ENCODE measurements at places on chromosomes 7 and 10.

GRCh38 chr7:116167177-116167576, 43.2 kb upstream of the TES start:
- DNase-seq, result no peak

GRCh38 chr7:1224086-1224716, 8.5 kb upstream of the UNCX start:
- no peak for DNase-seq

GRCh38 chr7:41842956-41843355, 140.1 kb upstream of the INHBA start:
- DNase-seq, result no peak

DNA sequence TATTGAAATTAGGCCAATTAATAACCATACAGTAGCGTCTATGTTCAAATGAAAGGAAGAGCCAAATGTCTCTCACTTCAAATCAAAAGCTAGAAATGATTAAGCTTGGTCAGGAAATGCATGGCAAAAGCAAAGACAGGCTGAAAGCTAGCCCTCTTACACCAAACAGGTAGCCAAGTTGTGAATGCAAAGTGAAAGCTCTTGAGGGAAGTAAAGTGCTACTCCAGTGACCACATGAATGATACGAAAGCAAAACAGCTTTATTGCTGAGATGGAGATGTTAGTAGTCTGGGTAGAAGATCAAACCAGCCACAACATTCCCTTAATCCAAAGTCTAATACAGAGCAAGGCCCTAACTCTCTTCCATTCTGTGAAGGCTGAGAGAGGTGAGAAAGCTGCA, 123.8 kb downstream of the TEX36 start:
- no peak for DNase-seq

- DNase-seq, result no peak
These were observed 73.2 kb downstream of the FAM241B start for GRCh38 chr10:69703256-69703655.

GRCh38 chr7:34751725-34752643, 94.0 kb downstream of the NPSR1 start:
- no peak for DNase-seq

DNA sequence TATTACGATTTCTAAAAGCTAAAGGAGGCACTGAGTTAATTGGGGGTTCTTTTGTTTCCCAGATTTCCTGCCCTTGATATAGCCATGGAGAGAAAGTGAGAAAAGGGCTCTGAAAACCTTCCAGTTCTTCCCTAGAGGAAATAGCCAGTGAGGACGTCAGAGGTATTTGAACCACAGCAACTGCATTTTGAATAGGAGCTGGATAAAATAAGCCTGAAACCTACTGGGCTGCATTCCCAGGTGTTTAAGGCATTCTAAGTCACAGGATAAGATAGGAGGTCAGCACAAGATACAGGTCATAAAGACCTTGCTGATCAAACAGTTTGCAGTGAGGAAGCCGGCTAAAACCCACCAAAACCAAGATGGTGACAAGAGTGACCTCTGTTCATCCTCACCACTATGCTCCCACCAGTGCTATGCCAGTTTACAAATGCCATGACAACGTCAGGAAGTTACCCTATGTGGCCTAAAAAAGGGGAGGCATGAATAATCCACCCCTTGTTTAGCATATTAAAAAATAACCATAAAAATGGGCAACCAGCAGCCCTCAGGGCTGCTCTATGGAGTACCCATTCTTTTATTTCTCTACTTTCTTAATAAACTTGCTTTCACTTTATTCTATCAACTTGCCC, 85.1 kb upstream of the FRMD4A start:
- DNase-seq, result no peak
